Stomach (tissue), 19 donors: ENCODE measurements at places on chromosomes 7 and 10. TPM values are rescaled to one million over a fixed set of nuclear protein-coding genes. Genes with fewer than 3 reads are reported as not detected.

DNA sequence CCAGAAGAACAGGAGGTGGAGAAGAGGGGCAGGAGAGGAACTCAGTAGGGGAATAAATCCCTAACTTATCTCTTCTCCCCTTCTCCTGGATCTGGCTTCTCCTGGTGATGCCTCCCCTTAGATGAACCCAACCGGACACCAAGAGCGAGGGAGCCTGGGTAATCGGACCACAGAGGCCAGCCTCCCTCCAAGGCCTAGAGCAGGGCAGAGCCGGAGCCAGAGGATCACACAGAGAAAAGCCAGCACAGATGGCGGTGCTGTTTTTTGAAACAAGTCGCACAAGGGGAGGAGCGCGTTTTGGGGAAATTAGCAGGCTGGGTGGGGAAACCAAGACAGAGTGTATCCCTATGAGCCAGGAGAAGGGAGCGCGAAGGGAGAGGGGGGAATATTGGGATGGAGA is 4.9 kb upstream of the SRRM3 start:
- no peak for DNase-seq

GRCh38 chr10:30917789-30918188 is 113.9 kb downstream of the ZNF438 start:
- no peak for DNase-seq

DNA sequence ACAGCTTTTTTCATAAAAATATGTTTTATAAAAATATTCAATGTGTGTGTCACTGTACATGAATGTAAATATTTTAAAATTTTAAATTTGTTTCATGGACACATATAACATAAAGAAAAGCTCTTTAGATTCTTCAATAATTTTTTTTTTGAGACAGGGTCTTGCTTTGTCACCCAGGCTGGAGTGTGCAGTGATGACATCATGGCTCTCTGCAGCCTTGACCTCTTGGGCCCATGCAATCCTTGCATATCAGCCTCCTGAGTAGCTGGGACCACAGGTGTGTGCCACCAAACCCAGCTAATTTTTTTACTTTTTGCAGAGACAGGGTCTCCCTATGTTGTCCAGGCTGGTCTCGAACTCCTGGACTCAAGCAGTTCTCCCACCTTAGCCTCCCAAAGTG is 9.9 kb downstream of the XRCC2 start:
- no peak for DNase-seq

EBF3 gene
- 0.19 TPM for polyA plus RNA-seq

OR13A1 gene
- polyA plus RNA-seq, result 0.40 TPM
